HFFc6 (cell line): ENCODE measurements at places on chromosomes 7 and 10. TPM values are rescaled to one million over a fixed set of nuclear protein-coding genes. Genes with fewer than 3 reads are reported as not detected.

- H3K36me3 ChIP-seq = no peaks in the 10 kb centered on the region
- no peak for DNase-seq
- H3K4me1 ChIP-seq = peaks cover 74% of the 10 kb centered on the region
- H3K4me3 ChIP-seq = peak overlapping the region; percentile 83
- H3K27me3 ChIP-seq = peaks cover 3% of the 10 kb centered on the region
Observed at GRCh38 chr10:3811291-3811870, 26.4 kb upstream of the KLF6 start.

CALML5 gene
- not detected in 3 replicates for total RNA-seq

GRCh38 chr7:15781944-15782343, 95.5 kb upstream of the MEOX2 start:
- H3K4me1 ChIP-seq = peaks cover 7% of the 10 kb centered on the region; the same call in 1 of the 2 replicates
- H3K4me3 ChIP-seq = no peak overlapping the region
- H3K27ac ChIP-seq = no peak overlapping the region
- no peaks in the 10 kb centered on the region for H3K27me3 ChIP-seq
- DNase-seq = no peak

- peaks cover 10% of the 10 kb centered on the region for H3K27me3 ChIP-seq
- H3K36me3 ChIP-seq = peaks cover 43% of the 10 kb centered on the region
- H3K4me3 ChIP-seq = no peak overlapping the region
- no peak overlapping the region for H3K27ac ChIP-seq
Observed at GRCh38 chr7:99031496-99031895, 112.4 kb downstream of the SMURF1 start.

GRCh38 chr10:19929506-19930140, 113.4 kb downstream of the PLXDC2 start:
- no peaks in the 10 kb centered on the region for H3K27me3 ChIP-seq
- H3K4me1 ChIP-seq = no peaks in the 10 kb centered on the region
- no peak overlapping the region for H3K27ac ChIP-seq
- no peak for DNase-seq

DNA sequence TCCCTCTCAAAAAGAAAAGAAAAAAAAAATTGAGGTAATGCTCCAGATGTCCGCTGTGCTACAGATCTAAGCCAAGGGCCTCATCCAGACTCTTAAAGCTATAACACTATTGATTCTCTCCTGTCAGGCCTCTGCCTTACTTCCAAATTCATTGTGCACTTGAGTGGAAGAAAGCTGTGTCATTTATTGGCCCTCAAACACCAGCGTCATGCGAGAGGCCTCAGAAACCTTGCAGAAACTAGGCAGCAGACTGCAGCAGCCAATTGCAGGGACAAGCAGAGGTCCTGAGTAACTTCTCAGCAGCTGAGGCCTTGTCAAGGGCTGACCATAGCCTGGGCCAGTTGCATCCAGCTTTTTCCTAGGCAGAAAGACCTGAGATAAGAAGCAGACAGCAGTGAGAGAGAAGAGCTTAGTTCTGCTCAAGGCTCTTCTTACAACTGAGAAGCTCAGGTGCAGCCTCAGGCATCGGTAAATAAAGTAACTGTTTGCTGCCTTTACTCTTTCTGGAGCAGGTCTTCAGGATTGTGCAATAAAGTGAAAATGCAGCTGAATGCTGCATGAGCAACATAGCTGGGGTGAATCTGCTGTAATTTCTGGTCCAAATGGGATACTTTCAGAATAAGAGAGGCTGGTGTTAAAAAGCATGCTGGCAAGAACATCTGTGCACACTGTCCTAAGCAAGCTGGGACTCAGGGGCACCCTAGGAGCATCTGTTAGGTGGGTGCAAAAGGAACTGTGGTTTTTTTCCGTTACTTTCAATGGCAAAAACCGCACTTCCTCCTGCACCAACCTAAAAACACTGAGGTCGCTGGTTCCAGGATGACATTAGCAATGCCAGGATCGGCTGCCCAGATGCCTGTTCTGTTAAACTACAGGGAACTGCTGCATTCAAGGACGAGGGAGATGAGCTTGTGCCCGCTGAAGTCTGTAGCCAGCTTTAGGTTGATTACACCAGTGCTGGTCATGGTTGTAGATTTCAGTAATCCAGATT, 181.8 kb upstream of the PFKP start:
- no peak overlapping the region for H3K27ac ChIP-seq
- no peak for DNase-seq
- H3K4me3 ChIP-seq = no peak overlapping the region
- H3K27me3 ChIP-seq = peaks cover 7% of the 10 kb centered on the region; the same call in 1 of the 2 replicates

DNA sequence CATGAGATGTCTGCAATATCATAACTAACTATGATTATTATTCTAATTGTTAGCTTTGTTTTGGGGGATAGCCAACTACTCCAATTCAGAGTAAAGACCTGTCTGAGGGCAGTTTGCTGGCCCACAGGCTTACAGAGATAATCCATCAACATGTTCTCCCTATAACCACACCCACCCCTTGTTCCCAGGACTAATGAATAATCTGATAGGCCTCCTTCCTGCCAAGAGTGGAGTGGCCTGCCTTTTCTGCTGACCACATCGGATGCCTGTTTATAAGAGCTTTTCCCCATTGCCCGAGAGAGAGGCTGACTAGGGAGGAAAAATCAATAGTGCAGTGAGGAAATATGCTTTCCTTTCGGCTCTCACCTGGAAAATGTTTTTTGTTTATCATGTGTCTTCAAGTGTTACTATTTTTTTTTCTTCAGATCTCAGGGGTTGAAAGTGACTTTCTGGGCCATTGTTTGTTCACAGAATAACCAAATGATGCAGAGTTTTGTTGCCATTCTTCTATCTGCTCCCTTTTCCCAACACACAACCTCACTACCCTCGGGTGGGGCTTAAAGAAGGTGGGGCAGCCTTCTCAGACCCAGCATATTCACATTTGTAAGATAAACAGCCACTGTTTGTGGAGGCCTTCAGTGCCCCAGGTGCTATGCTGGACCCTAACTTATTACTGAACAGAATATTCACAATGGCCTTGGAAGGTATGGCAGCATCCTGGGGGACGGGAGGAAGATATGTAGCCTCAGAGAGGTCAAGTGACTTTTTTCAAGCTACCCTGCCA, 38.4 kb downstream of the PLPP4 start:
- H3K27me3 ChIP-seq = no peaks in the 10 kb centered on the region
- no peaks in the 10 kb centered on the region for H3K4me1 ChIP-seq
- H3K36me3 ChIP-seq = no peaks in the 10 kb centered on the region
- no peak overlapping the region for H3K27ac ChIP-seq
- no peak for DNase-seq

DNA sequence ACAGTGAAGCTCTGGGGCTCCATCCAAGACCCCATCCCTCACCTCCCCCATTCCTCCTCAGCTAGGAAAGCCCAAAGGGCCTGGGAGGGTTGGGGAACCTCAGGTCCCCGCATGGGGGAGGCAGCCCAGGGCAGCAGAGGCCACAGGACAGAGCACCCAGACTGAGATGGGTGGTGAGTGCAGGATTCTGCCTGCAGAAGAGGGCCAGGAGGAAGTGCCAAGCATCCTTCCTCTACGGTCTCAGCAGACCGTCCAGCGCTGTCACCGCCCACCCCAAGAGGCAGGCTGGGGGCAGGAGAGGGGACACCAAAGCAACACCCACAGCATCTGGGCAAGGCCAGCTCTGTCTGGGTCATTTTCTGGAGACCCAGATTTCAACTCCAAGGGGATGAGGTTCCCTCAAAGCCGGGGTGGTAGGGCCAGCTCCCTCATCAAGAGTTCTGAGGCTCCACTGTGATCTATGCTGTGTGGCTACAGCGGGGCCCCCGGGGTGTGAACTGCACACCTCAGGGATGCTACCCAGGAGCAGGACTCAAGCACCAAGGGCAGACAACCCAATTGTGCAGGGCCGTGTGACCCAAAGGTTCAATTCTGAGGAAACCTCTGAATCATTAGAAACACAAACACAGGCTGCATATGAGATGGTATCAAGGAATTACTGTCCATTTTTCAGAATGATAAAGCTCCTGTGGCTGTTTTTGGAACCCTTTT, 46.8 kb downstream of the CAMK2B start:
- no peak overlapping the region for H3K27ac ChIP-seq
- H3K4me1 ChIP-seq = peaks cover 8% of the 10 kb centered on the region
- no peaks in the 10 kb centered on the region for H3K36me3 ChIP-seq
- no peak overlapping the region for H3K4me3 ChIP-seq

DNA sequence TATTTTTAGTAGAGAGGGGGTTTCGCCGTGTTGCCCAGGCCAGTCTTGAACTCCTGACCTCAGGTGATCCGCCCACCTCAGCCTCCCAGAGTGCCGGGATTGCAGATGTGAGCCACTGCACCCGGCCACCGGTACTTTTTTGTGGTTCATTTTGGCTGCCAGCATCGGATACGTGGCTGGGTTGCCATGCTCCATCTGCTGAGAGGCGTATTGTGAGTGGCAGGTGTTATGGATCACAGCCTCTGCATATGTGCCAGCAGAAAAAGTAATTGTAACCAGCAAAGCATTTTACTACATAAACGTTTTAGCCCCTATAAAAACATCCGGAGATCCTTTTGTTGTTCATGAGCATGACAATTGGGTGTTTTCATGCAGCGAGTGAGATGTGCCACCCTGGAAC, 7.1 kb downstream of the FOXK1 start:
- H3K27ac ChIP-seq = no peak overlapping the region
- no peak overlapping the region for H3K4me3 ChIP-seq
- H3K27me3 ChIP-seq = peaks cover 2% of the 10 kb centered on the region
- no peak for DNase-seq
- H3K36me3 ChIP-seq = peaks cover 5% of the 10 kb centered on the region

NCF1 gene
- not detected in 3 replicates for total RNA-seq

GRK5 gene
- 9.9 and 15.5 TPM in 2 replicates for total RNA-seq

GRCh38 chr7:159010411-159010810, 134.3 kb downstream of the VIPR2 start:
- no peak overlapping the region for H3K27ac ChIP-seq
- peaks cover 12% of the 10 kb centered on the region for H3K27me3 ChIP-seq
- no peak for DNase-seq
- no peak overlapping the region for H3K4me3 ChIP-seq
- H3K4me1 ChIP-seq = peaks cover 24% of the 10 kb centered on the region; the same call in 1 of the 2 replicates

GRCh38 chr7:101201695-101202602, 1.1 kb upstream of the MOGAT3 start:
- no peaks in the 10 kb centered on the region for H3K36me3 ChIP-seq
- no peak overlapping the region for H3K4me3 ChIP-seq
- H3K27me3 ChIP-seq = peaks cover 18% of the 10 kb centered on the region
- no peak overlapping the region for H3K27ac ChIP-seq
- DNase-seq = no peak

SPACDR gene
- total RNA-seq = 0.51 to 0.98 TPM (median 0.72 TPM) in 3 replicates

GRCh38 chr7:36315309-36315944, 74.2 kb upstream of the ANLN start:
- peaks cover 18% of the 10 kb centered on the region for H3K27me3 ChIP-seq
- H3K27ac ChIP-seq = no peak overlapping the region
- no peak for DNase-seq
- no peaks in the 10 kb centered on the region for H3K36me3 ChIP-seq
- no peak overlapping the region for H3K4me3 ChIP-seq

GRCh38 chr7:135770139-135770710, 21.6 kb upstream of the FAM180A start:
- H3K4me3 ChIP-seq = no peak overlapping the region
- no peaks in the 10 kb centered on the region for H3K36me3 ChIP-seq
- DNase-seq = no peak
- no peaks in the 10 kb centered on the region; the same call in 1 of the 2 replicates for H3K27me3 ChIP-seq

DNA sequence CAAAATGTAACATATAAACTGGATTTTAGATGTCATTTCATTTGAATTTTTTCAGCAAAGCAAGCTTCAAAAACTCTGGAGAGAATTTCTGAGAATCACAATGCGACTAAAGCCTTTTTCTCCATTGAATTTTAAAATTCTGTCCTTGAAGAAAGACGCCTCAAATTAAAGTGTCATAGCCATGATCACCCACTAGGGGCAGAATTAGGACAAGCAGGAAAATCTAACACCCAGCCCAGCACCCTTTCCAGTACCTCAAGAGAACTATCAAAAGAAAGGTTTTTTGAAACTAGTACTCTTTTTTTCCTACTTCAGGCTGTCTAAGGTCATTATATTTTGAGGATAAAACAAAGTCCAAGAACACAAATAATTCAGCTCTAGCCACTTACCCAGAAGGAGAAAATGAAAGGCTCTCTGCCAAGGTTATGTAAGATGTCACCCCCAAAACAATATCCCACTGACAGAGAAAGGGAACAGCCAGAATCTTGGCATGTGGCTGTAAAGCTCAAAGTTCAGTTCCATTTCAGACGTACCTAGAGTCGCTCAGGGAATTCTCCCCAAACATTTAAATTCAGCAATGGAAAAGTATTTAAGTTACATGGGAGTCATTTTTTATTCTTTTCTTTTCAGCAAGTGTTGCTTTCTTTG, 299.4 kb downstream of the SNX13 start:
- peaks cover 29% of the 10 kb centered on the region for H3K4me1 ChIP-seq
- no peak overlapping the region for H3K4me3 ChIP-seq
- H3K27ac ChIP-seq = no peak overlapping the region
- peaks cover 18% of the 10 kb centered on the region for H3K36me3 ChIP-seq

DNA sequence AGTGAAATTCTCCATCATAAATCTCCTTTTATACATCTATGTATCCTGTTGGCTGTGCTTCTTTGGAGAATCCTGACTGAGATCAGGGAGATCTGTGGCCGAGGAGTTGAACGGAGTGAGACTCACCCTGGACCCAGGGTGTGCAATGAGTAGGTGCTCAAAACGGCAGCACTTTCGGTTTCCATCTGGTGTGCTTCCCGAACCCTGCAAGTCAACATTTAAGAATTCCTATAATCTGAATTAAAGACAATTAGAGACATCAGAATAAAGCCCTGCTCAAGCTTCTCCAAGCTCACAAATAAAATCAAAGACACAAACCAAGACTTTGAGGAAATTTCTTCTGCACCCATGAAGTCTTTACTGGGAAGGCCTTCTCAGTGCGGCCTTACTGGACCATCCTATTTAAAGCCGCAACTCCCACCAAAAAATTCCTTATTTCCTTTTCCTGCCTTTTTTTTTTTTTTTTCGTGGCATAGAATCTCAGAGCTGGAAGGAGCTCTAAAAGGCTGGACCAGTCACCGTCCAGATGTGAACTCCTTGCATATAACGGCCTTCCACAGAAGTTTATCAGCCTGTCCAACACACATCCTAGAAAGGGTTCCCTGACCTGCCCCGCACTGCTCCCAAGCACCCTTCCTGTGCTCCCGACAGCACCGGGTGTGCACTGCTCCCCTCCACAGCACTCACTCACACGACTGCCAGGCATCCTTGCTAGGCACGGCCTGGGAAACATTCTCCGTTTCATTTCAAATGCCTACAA, 29.7 kb downstream of the GNA12 start:
- peaks cover 62% of the 10 kb centered on the region for H3K4me1 ChIP-seq
- no peak for DNase-seq
- peaks cover 41% of the 10 kb centered on the region for H3K36me3 ChIP-seq

- no peak overlapping the region for H3K4me3 ChIP-seq
- no peaks in the 10 kb centered on the region for H3K36me3 ChIP-seq
- no peak for DNase-seq
- no peak overlapping the region for H3K27ac ChIP-seq
- no peaks in the 10 kb centered on the region for H3K27me3 ChIP-seq
Observed at GRCh38 chr7:71752171-71752935, 620.4 kb downstream of the GALNT17 start.

PON3 gene
- not detected in 2 replicates for total RNA-seq

LIPK gene
- total RNA-seq = not detected in 2 replicates

- H3K36me3 ChIP-seq = no peaks in the 10 kb centered on the region
- no peak overlapping the region for H3K4me3 ChIP-seq
- DNase-seq = no peak
- no peak overlapping the region for H3K27ac ChIP-seq
- H3K27me3 ChIP-seq = peaks cover 3% of the 10 kb centered on the region
Observed at GRCh38 chr10:28020993-28021982, 22.4 kb upstream of the ODAD2 start.

- H3K4me1 ChIP-seq = no peaks in the 10 kb centered on the region
- no peak for DNase-seq
- no peaks in the 10 kb centered on the region for H3K36me3 ChIP-seq
- no peaks in the 10 kb centered on the region for H3K27me3 ChIP-seq
- H3K27ac ChIP-seq = no peak overlapping the region
Observed at GRCh38 chr7:109956916-109957315, 1134.0 kb upstream of the LRRN3 start.
